ENCODE measurements at places on chromosomes 2 and 18. TPM values are rescaled to one million over a fixed set of nuclear protein-coding genes. Genes with fewer than 3 reads are reported as not detected.

Gene FZD7
- total RNA-seq, result 7.3 TPM

Gene MARS2
- 10.3 TPM for total RNA-seq

Gene PPP1R7
- 59.9 TPM for total RNA-seq

Gene SLC16A14
- 0.99 TPM for total RNA-seq

Gene EIF2AK2
- total RNA-seq, result 19.6 TPM

Gene HRH4
- total RNA-seq, result not detected

Gene SRD5A2
- not detected for total RNA-seq

Gene CHRNG
- not detected for total RNA-seq

Gene ZNF804A
- not detected for total RNA-seq

Gene ZNF385B
- not detected for total RNA-seq

Gene SLC9A4
- not detected for total RNA-seq

Gene COL4A3
- 0.28 TPM for total RNA-seq

Gene POTEF
- not detected for total RNA-seq

Gene ATOH8
- 7.8 TPM for total RNA-seq

Gene OBSL1
- total RNA-seq, result 26.1 TPM

Gene KLHL41
- 0.15 TPM for total RNA-seq

Gene RAB6C
- total RNA-seq, result not detected

Gene KIF5C
- 0.32 TPM for total RNA-seq

Gene STEAP3
- total RNA-seq, result 32.7 TPM

Gene NOSTRIN
- 3.3 TPM for total RNA-seq

Gene YIPF4
- total RNA-seq, result 52.0 TPM

Gene TNFRSF11A
- 7.3 TPM for total RNA-seq

Gene EGR4
- total RNA-seq, result 0.43 TPM

Gene SPEG
- 10.2 TPM for total RNA-seq

Gene IL36G
- total RNA-seq, result not detected

Gene CBLN2
- not detected for total RNA-seq

Gene KLHL30
- total RNA-seq, result 0.37 TPM

Gene RPRM
- total RNA-seq, result 0.09 TPM

Gene RAMP1
- not detected for total RNA-seq

Gene ZNF397
- 4.2 TPM for total RNA-seq

Gene PRKCE
- total RNA-seq, result 9.0 TPM

Gene SLC38A11
- total RNA-seq, result not detected

Gene C1QL2
- 0.28 TPM for total RNA-seq

Gene MATN3
- 9.8 TPM for total RNA-seq

Gene VWC2L
- not detected for total RNA-seq

Gene CYS1
- 1.2 TPM for total RNA-seq

Gene REG3G
- not detected for total RNA-seq

Gene BCL11A
- not detected for total RNA-seq

Gene FTCDNL1
- total RNA-seq, result 2.6 TPM

Gene PARD6G
- total RNA-seq, result 3.4 TPM

Gene UGT1A3
- total RNA-seq, result 0.19 TPM

Gene CD8A
- 0.26 TPM for total RNA-seq

Gene ZNF532
- 25.3 TPM for total RNA-seq

Gene DSG4
- total RNA-seq, result not detected

Gene UGT1A10
- 0.18 TPM for total RNA-seq

Gene ZDBF2
- 0.92 TPM for total RNA-seq

Gene B3GNT2
- total RNA-seq, result 37.1 TPM

Gene ECEL1
- total RNA-seq, result 0.20 TPM

Gene GKN1
- 0.45 TPM for total RNA-seq

Gene ADI1
- total RNA-seq, result 55.6 TPM

Gene GALNT14
- total RNA-seq, result 44.9 TPM

Gene TMEM163
- total RNA-seq, result not detected

Gene CYRIA
- total RNA-seq, result 0.60 TPM

Gene C2orf81
- total RNA-seq, result 2.2 TPM

Gene ARHGAP25
- total RNA-seq, result 0.23 TPM

Gene CTAGE1
- not detected for total RNA-seq

Gene CDK15
- not detected for total RNA-seq

Gene GCG
- not detected for total RNA-seq

Gene GNLY
- not detected for total RNA-seq
